WTC11 (cell line): ENCODE measurements at places on chromosomes 4 and X. TPM values are rescaled to one million over a fixed set of nuclear protein-coding genes. Genes with fewer than 3 reads are reported as not detected.

PNMA6A gene
- total RNA-seq = 4.4 to 5.1 TPM (median 4.5 TPM) in 3 replicates

DNA sequence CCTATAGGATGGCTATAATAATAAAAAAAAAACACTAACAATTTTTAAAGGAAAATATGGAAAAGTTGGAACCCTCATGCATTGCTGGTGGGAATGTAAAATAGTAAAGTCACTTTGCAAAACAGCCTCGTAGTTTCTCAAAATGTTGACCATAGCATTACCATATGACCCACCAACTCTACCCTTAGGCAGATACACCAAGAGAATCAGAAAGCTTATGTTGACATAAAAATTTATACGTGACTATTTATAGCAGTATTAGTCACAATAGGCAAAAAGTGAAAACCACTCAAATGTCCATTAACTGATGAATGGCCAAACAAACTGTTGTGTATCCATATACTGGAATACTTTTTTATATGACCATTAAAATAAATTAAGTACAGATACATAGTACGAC is 19.8 kb upstream of the FAM241A start:
- DNase-seq = no peak

DNA sequence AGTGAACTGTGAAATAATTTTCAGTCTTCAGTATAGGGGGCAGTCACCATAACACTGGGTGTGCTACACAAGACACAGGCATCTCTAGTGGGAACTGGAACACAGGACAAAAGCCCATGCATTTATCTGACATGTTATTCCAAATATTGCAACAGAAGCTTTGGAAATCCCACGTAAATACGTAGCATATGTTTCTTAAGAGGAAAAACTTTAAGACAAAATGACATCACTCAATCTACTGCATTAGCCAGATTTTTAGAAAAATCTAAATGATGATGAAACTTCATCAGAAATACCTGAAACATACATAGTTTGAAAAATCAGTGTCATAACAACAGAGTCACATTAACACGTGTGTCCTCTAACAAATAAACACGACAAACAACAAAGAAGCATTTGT is 14.5 kb downstream of the SHISA3 start:
- no peak for DNase-seq

- DNase-seq = no peak
Measured at GRCh38 chr4:687048-687970, 1.6 kb downstream of the SLC49A3 start.

DNA sequence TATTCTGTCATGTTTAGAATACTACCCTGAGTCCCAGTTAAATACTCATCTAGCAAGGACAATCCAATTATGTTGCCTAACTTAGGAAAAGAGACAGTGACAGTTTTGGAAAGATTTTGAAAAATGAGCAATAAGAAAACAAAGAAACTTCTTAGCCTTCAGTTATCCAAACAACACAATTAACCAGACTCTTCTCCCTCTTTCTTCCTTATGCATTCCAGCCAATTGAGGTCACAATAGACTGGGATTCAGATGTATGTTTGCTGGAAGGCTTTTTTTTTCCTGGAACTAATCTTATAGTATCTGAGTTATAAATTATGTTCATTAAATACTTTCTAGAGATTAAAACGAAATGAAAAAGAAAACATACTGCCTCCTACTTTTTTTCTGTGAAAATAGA is 109.6 kb downstream of the GUCY2F start:
- DNase-seq = no peak

- peak; percentile 20 for DNase-seq
Measured at GRCh38 chrX:112147206-112147605, 64.6 kb upstream of the TRPC5 start.

DNA sequence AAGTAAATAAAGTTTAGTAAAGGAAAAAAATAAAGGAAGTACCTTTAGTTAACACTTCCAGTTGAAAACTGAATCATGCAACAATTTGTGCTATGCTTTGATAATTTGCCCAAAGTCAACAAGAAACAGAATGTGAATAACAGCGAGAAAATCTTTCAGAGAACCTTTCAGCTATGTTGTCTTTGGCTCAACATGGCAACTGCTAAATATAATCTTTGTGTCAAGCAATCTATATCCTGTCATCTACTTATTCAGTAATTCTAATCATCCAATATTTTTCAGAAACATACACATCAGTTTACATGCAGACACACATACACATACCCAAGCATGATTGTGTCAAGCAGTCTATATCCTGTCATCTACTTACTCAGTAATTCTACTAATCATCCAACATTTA is 136.0 kb upstream of the PABPC4L start:
- no peak for DNase-seq
